Neural progenitor cell (in vitro differentiated cells): ENCODE measurements at places on chromosomes 12 and 14. TPM values are rescaled to one million over a fixed set of nuclear protein-coding genes. Genes with fewer than 3 reads are reported as not detected.

DNA sequence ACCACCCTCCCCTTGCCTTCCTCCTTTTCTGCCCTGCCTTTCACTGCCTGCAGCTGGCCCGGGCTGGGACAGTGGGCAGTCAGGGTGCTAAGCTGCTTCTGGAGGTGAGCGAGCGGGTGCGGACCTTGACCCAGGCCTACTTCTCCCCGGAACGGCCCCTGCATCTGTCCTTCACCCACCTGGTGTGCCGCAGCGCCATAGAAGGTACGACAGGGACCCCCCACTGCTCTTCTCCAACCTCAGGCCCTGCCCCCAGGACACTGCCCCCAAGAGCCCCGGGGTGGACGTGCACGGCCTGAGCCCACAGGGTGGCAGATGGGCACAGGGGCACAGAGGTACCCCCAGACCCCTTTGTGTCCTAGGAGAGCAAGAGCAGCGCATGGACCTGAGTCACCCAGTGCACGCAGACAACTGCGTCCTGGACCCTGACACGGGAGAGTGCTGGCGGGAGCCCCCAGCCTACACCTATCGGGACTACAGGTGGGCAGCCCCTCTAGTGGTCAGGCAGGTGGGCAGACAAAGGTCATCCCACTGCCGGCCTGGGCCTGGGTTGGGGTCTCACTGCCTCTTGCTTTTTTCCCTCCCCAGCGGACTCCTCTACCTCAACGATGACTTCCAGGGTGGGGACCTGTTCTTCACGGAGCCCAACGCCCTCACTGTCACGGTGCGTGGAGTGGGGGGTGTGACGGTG, 3.2 kb upstream of the GNB3 start:
- no peak for DNase-seq
- H3K27ac ChIP-seq: no peak overlapping the region
- H3K4me3 ChIP-seq: no peak overlapping the region
- H3K4me1 ChIP-seq: peaks cover 27% of the 10 kb centered on the region
- H3K36me3 ChIP-seq: no peaks in the 10 kb centered on the region

GRCh38 chr12:116080415-116080814, 197.1 kb downstream of the MED13L start:
- DNase-seq: no peak
- H3K27ac ChIP-seq: no peak overlapping the region
- H3K36me3 ChIP-seq: no peaks in the 10 kb centered on the region
- H3K4me1 ChIP-seq: peaks cover 1% of the 10 kb centered on the region
- no peak overlapping the region for H3K4me3 ChIP-seq

DNA sequence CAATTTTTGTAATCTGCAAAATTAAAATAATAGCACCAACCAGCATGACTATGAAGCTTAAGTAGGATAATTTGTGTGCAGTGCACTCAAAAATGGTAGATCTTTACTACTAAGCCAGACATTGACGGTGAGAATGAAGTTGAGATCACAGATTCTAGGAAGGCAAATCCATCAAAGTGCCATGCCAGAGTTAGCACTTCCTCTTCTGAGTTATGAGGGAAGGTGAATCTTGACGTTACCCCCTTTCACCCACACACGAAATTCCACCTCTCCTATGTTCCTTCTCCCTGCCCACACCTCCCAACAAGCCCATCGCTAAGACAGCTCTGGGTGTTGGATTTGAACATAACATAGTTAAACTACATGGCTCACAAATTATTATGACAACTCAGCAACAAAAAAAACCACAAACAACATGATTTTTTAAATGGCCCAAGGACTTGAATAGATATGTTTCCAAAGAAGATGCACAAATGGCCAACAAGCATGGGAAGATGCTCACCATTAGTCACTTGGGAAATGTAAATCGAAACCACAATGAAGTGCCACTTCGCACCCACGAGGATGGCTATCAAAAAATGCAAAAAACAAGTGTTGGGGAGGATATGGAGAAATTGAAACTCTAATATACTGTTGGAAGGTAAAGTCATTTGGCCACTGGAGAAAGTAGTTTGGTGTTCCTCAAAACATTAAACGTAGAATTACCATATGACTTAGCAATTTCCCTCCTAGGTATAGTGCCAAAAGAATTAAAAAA, 119.3 kb upstream of the RAP1B start:
- no peaks in the 10 kb centered on the region for H3K36me3 ChIP-seq
- no peaks in the 10 kb centered on the region for H3K27me3 ChIP-seq
- no peak overlapping the region for H3K4me3 ChIP-seq
- DNase-seq: no peak

DNA sequence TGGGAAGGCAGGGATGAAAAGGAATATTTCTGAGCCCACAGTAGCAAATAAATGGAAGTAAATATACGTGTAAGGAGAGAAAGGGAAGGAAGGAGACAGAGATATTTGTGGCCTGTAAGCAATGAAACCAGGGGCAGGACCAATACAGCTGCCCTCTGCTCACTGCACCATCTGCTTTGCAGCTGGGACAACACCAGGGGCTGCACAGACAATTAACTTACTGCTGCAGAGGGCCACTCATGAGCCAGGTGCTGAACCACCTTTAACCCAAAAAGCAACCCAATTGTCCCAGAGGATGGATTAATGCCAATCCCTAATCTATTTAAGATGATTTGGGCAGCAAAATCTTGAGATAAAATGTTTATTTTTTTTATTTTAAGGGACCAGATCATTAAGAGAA, 30.6 kb upstream of the TMX1 start:
- H3K36me3 ChIP-seq: no peaks in the 10 kb centered on the region
- no peak overlapping the region for H3K4me3 ChIP-seq
- H3K27ac ChIP-seq: no peak overlapping the region
- no peaks in the 10 kb centered on the region for H3K27me3 ChIP-seq

- H3K4me1 ChIP-seq: no peaks in the 10 kb centered on the region
- no peak overlapping the region for H3K27ac ChIP-seq
- H3K36me3 ChIP-seq: peaks cover 5% of the 10 kb centered on the region
- no peaks in the 10 kb centered on the region for H3K27me3 ChIP-seq
- H3K4me3 ChIP-seq: no peak overlapping the region
- no peak for DNase-seq
These were observed 74.9 kb downstream of the PAWR start for GRCh38 chr12:79615596-79616560.

DNA sequence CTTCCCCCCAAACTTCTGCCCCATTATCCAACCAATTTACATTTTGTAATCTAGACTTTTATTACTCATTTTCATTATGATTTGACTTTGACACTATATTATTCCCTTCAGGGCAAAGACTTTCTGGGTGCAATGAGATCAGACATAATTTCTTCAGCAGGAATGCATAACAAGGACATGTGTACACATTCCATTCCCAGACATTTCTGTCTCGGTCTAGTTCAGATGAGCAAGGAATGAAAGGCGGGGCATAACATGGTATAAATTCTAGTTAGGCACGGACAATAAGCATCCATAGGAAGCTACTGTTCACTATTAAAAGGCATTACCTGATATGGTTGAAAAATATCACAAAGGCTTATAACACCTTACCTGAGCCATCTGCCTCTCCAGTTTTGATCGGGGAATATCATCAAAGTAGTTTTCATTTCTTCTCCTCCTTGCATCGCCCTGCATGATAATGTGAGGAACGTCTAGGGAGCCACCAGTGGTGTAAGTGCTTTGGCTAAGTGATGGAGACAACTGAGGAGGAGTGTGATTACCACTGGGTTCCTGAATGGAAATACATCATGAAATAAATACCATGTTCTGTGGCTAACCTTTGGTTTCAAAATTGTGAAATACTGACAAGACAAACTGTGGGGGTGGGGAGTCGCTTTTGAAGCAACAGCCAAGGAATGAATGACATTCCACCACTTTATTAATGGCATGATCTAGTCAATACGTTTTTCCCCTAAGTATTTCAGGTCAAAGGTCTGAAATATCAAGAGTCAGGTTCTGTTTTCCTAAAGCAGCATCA, 183.9 kb downstream of the APAF1 start:
- no peaks in the 10 kb centered on the region for H3K4me1 ChIP-seq
- H3K4me3 ChIP-seq: no peak overlapping the region
- no peak overlapping the region for H3K27ac ChIP-seq

The KRT72 gene
- not detected in 2 replicates for total RNA-seq

The NELL2 gene
- 317 and 398 TPM in 2 replicates for total RNA-seq

The LUM gene
- total RNA-seq: 0.19 TPM in 1 of 2 replicates, not detected in the other

The RBM19 gene
- total RNA-seq: 23.5 and 28.7 TPM in 2 replicates

The SMOC1 gene
- 89.3 and 158 TPM in 2 replicates for total RNA-seq

The CCND2 gene
- 95.8 and 103 TPM in 2 replicates for total RNA-seq

The PLEKHD1 gene
- not detected in 2 replicates for total RNA-seq
